Spleen (tissue), 13 donors: ENCODE measurements at places on chromosomes 11 and 22. TPM values are rescaled to one million over a fixed set of nuclear protein-coding genes. Genes with fewer than 3 reads are reported as not detected.

DNA sequence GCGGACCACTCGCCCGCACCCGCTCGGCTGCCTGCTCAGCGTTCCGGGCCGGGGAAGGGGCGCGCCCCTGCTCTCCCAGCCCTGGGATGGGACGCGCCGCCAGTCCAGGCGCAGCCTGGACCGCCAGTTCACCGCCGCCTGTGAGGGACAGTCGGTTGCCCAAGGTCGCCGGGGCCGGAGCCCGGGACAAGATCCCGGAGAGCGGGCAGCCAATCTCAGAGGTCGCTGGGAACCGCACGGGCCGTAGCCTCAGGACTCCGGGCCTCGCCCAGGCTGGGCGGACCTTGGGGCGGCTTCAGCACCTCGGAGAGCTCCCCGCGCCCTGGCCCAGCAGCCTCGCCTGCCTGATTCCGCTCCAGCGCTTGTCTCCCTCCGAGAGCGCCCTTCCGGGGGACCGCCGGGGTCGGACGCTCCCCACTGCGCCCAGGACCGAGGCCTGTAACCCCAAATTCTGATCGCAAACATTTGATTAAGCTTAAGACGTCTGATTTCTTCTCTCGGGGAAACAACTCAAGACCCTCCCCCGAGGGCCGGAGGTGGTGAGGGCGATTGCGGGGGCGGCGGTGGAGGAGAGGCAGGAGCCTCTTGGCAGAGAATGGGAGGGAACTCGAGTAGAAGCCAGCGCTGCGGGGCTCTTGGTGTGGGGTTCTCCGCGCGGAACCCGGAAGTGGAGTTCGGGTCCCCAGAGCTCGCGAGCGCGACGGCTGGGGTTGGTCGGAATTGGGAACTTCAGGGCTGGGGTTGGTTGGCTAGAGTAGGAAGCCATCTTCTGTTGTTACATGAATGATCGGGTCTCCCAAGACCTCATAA lies 1.1 kb upstream of the CHRM4 start:
- peak; percentile 95 for DNase-seq

Gene POTEH
- total RNA-seq, result 0.72 TPM

DNA sequence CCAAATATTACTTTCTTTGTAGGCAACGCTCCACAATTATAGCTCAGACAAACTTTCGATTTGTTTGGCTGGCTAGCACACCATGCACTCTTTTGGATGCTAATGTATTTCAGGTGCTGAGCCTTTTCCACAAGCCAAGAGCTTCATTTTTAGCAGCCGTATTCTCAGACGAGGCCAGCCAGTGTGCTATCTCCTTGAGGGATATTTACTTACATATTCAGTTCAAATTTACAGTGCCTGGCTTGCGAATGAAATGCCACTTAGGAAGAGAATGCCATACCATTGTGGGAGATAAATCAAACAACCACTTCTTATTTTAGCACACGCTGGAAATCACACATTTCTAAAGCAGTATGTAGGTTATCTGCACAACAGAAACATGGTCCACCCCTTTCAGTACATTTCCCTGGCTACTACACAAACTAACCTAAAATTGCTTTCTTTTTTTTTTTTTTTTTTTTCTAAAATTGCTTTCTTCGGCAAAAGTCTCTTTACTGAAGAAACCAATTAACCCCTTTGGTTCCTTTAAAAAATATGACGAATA lies 236.9 kb downstream of the CADM1 start:
- no peak for DNase-seq

DNA sequence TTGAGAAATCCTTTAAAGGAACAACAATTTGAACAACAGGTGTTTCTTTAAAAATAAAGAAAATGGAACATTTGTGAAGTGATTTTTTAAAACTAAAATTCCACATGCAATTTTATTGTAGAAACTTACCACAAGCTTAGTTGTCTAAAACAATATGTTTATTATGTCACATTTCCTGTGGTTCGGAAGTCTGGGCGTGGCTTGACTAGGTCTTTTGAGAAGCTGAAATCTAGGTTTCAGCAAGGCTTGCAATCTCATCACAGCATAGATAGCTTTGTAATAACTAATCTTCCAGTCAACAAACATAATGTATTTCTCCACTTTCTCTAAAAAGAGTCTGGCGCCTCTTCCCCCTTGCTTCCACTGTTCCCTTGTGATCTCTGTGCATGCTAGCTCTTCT lies 27.0 kb downstream of the MS4A6A start:
- no peak for DNase-seq

Gene ST14
- total RNA-seq, result 14.5 TPM

GRCh38 chr11:117976445-117976844 lies 9.7 kb upstream of the IL10RA start:
- no peak for DNase-seq

DNA sequence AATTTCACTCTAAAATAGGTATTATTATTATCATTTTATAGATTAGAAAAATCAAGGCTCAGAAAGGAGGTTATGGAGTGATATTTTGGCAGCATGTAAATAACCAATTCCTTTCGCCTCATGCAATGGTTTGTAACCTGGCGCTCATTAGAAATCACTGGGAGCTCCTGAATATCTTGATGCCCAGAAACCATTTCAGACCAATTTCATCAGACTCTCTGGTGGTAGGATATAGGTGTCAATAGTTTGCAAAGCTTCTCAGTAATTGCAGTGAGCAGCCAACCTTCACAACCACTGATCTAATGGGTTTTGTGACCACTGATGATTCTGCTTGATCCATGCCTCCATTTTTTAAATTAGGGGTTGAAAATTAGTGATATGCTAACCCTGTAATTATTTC lies 57.8 kb upstream of the ZC3H12C start:
- no peak for DNase-seq

Gene FAM111A
- 54.7 TPM for total RNA-seq

Gene PATE4
- total RNA-seq, result not detected

DNA sequence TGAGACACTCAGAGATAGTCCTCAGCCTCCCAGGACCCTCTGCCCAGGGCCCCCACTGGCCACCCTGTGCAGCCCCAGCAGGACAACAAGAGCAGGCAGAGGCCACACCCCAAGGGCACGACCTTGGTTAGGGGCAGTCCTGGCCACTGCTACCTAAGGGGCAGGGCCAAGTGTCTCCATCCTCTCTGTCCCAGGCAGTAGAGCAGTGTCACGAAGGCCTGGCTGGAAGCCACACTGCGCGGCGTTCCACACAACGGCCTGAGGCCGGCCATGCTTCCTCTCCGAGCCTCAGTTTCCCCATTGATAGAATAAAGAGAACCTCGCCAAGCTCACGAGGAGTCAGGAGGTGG lies 1074.3 kb downstream of the BRD1 start:
- DNase-seq, result no peak

Gene C22orf23
- not detected for total RNA-seq

DNA sequence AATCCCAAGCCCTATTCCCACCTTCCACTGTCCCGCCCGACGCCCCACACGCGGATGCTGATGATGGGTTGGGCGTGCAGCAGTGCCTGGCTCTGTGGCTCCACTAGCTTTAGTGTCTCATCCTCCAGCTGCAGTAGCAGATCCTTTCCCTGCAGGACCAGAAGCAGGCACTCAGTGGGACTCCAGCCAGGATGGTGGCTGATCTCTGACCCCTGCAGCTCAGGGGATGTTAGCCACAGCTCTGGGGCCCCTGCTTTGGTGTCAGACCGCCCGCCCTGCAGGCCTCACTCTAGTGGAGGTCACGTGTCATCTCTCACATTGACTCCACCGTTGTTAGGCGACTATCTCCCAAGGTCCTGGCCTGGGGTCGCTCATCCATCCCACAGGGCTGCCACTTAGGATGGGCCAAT lies 11.8 kb downstream of the SMPD1 start:
- no peak for DNase-seq

- peak; percentile 79 for DNase-seq
These were observed 9.4 kb upstream of the SSTR3 start for GRCh38 chr22:37221424-37222333.

DNA sequence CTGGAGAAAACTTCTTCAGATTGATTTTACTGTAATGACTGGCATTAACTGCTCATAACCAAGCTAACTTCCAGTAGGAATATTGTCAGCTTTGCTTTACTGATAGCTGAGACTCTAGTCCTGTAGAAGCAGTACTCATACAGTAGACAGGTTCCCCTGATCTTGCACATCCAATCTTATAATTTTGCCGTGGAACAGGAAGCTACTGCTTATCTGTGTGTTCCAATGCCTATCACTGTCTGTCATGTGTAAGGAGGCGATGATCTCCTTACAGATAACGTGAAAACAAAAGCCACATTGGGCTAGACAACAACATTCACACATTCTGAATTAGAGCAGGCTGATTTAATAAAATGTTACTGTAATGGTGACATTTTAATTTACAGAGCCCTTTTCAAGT lies 13.2 kb downstream of the HSD17B12 start:
- no peak for DNase-seq

Gene FOLH1
- 2.5 TPM for total RNA-seq

- DNase-seq, result no peak
These were observed 29.6 kb downstream of the APIP start for GRCh38 chr11:34886609-34887008.

DNA sequence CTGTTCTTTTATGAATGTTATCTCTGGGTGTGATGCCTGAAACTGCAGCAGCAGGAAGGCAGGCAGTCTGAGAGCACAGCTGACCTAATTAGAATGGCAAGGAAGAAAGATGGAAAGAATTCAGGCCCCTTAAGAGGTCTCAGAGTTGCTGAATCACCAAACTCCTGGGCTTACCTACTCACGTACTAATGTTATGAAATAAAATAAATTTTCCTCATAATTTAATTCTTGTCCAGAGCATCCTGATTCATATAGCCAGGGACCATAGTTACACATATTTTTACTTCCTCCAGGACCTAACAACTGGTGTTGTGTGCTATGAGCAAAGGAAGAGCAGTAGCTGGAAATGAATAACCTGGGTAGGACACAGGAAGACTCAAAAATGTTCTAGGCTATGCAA lies 41.9 kb downstream of the SNX19 start:
- DNase-seq, result no peak

Gene FOLR3
- total RNA-seq, result 17.9 TPM

- peak; percentile 93 for DNase-seq
These were observed 1.4 kb downstream of the TMEM109 start for GRCh38 chr11:60915248-60915914.

Gene RAC2
- total RNA-seq, result 363 TPM

Gene ADAMTS8
- 1.8 TPM for total RNA-seq

Gene INS
- 1.3 TPM for total RNA-seq

GRCh38 chr11:68934321-68934645 lies 30.6 kb downstream of the IGHMBP2 start:
- DNase-seq, result peak; percentile 43

Gene SERPING1
- 285 TPM for total RNA-seq

DNA sequence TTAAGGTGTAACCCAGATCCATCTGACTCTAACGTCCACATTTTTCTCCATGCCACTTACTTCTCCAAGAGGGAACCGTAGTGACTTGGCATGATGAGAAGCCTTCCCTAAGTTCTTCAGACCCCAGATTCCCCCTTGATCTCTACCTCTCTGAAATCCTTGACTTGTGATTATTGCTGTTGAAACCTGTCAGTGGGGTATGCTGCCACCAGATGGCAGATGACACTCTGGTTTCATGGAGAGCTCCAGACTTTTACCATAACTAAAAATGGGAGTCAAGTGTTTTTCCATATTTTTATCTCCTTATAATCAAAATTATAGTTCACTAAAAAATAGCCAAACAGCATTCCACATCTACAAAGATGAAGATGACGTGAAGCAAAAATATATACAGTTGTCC lies 504.2 kb downstream of the SOX6 start:
- DNase-seq, result no peak

Gene JAML
- 97.7 TPM for total RNA-seq

GRCh38 chr11:68825571-68825970 lies 16.1 kb downstream of the CPT1A start:
- DNase-seq, result peak; percentile 84

Gene TENM4
- 1.0 TPM for total RNA-seq

- no peak for DNase-seq
These were observed 111.4 kb downstream of the SPON1 start for GRCh38 chr11:14073849-14074476.
